ENCODE measurements at places on chromosomes 2 and 18.

DNA sequence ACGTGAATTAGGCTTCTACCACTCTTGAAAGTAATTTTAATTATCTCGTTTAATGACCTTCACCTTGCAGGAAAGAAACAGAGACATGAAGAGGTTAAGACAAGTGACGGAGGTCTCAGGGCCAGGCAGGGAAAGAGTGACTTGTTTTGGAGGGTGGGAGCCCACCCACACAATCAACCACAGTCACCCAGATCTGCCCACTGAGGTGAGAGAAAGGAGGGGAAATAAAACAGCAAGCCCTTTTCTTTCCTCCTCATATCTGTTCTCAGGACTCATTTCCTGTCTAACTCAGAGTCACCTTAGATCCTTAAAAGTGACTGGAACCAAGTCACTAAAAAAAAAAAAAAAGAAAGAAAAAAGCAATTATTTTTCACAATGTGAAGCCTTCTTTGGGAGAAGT lies 26.8 kb downstream of the ATP8B1 start:
- DNase-seq = no peak

GRCh38 chr2:127609818-127610217 lies 36.1 kb upstream of the GPR17 start:
- DNase-seq = no peak

GRCh38 chr18:35155398-35156117 lies 85.3 kb upstream of the ZNF397 start:
- DNase-seq = no peak

- DNase-seq = peak; percentile 59
Observed at GRCh38 chr2:169711751-169712509, 17.7 kb downstream of the PHOSPHO2 start.

DNA sequence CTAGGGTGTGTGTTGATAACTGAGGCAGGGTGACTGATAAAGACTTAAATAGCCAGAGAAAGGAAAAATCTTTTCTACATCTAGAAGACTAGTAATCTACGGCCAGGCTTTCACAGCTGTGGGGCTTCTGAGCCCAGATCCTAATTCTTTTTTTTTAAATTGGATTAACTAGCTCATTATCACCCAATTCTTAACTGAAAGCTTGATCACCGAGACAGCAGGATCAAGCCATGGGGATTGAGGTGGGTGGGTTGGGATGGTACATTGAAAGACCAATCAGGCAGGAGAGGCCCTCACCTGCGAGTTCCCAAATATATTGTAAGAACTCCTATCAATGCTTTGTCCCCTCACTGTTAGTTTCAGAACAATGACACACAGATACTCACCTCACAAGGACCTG lies 20.0 kb upstream of the NFE2L2 start:
- DNase-seq = no peak

DNA sequence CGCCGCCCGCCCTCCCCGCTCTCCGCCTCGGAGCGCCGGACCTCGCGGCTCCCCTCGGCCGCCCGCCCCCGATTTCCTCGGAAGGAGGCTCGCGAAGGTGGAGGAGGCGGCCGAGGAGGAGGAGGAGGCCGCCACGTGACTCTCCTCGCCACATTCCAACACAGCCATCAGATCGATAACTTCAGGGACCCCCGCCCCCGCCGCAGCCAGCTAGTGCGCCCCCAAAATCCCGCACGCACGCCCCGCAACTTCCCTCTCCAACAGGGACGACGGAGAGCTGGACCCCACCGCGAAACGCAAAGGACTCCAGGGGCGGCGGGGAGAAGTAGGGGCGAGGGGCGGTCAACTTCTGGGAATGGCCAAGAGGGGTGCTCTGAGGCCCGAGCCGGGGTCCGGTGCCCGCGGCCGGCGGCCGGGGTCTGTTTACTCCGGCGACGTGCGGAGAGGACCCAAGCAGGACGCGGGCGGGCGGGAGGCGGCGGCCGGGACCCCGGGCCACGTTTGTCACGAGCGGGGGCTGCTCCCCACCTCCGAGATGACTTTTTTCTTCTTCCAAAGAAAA lies 2.0 kb downstream of the ZNF521 start:
- DNase-seq = no peak

- DNase-seq = no peak
Observed at GRCh38 chr2:240306185-240306584, 129.3 kb upstream of the GPC1 start.
